ENCODE measurements at places on chromosomes 12 and 14.

DNA sequence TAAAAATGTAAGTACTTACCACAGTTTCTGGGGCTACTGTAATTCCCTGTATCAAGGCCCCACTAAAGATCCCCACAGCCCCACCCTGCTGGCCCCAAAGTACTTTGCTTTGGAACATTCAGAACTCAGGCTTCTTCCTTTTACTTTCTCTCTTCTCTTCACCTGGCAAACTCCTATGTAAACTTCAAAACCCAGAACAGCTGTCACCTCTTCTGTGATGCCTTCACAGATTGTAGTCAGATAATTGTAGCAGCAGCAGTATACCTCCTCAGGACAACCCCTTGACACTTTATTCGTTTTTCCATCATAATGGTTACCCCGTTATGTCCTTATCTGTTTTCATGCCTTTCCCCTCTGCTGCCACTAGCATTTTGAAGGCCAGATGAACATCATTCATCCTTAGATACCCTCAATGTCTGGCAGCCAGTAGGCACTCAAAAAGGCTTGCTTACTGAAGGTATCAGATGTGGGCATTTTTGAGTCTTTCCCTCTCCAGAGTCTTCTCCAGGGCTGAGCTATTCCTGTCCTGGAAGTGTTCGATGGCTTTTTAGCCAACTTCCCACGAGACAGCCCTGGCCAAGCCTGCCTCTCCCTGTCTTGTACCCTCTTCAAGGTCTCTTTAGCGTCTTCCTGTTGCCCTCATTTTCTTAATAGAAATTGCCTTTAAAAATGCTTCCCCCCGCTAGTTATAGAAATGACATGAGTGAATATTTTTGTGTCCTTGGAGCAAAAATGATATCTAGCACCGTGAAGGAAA, 7.4 kb downstream of the PLBD2 start:
- no peak for DNase-seq

GRCh38 chr14:53032838-53033390, 82.1 kb upstream of the FERMT2 start:
- DNase-seq: no peak

- DNase-seq: no peak
Observed at GRCh38 chr12:124214574-124214973, 80.3 kb upstream of the RFLNA start.

DNA sequence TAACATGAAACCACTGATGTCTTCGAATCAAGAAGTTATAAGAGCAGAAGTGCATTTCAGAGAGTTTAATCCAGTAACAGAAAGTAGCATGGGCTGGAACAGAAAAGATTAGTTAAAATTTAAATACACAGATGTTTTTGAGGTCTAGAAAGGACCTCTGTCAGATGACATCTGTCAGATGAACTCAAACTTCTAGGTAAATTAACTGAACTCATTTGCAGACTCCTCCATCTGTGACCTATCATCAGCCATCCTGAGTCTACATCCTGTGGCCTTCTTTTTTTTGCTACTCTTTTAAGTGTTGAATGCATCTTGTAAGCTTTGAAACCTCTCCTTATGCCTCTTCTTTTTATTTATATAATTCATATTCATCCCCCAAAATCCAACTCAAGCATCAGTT, 53.3 kb downstream of the C2CD5 start:
- DNase-seq: no peak

GRCh38 chr12:96171905-96172304, 22.3 kb upstream of the ELK3 start:
- no peak for DNase-seq

DNA sequence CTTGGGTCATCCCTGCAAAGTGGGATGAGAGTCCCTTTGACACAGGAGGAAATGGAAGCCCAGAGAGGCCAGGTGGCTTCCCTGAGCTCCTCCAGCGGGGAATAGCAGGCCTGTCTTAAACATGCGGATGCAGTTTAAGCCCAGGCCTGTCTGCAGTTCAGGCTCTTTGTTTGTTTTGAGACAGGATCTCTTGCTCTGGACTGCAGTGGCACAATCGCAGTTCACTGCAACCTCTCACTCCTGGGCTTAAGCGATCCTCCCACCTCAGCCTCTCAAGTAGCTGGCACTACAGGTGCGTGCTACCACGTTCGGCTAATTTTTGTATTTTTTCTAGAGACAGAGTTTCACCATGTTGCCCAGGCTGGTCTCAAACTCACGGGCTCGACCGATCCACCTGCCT, 3.5 kb downstream of the TRPV4 start:
- no peak for DNase-seq

Measured in Ammon's horn (tissue), 1 donor.